ENCODE measurements at places on chromosomes 2 and 18.

- DNase-seq, result no peak
Measured at GRCh38 chr2:36812196-36812595, 115.7 kb downstream of the VIT start.

DNA sequence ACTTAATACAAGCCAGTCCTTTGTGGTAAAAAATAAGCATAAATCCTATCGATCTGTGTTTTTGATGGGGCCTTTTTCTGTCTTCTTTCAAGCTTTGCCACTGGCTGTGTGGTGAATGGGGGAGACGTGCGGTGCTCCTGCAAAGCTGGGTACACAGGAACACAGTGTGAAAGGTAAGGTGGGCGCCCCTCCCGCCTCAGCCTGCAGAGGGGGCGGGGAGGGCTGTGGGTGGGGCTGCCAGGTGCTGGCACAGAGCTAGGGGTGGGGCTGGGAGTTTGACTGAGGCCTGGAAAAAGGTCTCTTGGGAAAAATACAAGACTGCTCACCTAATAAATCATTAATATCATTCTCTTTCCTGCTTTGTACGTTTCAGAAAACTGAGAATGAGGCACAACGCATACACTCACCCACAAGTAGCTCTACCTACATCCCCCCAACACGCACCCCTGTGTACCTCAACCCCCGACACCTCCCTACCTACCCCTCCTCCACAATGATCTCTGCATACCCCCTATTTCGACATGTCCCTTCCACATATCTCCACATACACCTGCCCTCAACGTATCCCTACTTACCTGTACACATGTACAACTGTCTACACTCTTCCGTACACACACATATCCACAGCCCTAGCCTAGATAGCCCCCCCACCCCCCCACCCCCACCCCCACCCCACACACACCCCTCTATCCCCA, 129.7 kb upstream of the TTC39C start:
- DNase-seq, result no peak

DNA sequence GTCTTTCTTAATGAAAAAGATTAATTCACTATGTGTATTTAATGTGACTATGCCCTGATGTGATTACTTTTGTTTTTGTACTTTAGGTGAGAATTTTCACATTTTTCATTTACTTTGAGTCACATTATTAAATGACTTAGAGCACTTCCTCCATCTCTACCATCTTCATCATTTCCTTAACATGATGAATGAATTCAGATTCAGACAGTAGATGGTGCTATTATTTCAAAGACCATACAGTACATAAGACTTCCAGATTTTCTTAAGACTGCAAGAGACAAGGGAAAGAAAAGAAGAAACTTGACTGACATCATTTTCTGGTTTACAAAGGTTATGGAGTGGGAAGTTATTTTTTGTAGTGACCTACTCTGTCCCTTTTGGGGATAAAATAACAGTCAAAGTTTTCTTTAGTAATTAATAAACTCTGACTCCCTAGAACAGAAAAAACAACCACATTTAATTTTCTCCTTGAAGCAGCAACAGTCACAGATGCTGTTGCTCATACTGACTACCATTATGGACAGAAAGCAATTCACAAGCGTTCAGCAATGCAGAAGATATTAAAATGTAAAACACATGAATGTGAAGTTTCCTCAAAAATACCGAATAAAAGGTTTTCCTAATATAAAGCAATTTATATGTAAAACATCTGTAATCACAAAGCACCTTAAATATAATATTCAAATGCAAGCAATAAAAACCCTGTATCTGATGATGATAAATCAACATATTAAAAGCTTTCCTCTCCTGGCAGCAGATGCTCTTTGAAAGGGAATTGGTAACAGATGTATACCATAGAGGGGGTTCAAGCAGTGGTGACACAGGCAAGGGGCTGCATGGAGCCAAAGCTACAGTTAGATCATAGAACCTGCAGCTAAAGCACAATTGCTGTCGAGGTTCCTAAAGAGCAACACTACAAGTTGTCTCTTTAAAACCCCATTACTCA, 1010.9 kb upstream of the NXPH2 start:
- no peak for DNase-seq

- DNase-seq, result no peak
Measured at GRCh38 chr2:84052913-84053312, 406.2 kb downstream of the SUCLG1 start.

DNA sequence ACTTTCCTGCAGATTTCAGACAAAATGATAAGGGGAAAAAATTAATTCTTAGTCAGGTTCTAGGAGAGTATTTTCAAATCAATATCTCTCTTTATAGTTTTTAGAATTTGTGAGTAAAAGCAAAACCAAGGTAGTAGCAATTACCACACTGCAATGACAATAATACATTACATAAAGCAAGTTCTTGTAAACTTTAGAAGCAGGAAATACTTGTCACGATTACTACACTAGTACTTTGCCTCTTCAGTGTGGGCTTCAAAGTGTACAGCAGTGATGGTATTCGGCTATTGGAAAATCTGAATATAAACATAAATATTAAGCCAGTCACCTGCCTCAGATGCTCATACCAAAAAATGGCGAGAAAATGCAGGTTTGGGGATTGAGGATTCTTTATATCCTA, 81.0 kb downstream of the ALPK2 start:
- DNase-seq, result no peak

DNA sequence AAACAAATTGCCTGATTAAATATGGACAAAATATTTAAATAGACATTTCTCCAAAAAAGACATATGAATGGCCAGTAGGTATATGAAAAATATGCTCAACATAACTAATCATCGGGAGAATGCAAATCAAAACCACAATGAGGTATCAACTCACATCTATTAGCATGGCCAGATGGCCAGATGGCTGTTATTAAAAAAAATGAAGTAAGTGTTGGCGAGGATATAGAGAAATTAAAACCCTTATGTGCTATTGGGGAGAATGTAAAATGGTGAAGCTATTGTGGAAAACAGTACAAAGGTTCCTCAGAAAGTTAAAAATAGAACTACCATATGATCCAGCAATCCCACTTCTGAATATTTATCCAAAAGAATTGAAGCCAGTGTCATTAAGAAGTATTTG, 272.3 kb upstream of the ZNF804A start:
- no peak for DNase-seq

DNA sequence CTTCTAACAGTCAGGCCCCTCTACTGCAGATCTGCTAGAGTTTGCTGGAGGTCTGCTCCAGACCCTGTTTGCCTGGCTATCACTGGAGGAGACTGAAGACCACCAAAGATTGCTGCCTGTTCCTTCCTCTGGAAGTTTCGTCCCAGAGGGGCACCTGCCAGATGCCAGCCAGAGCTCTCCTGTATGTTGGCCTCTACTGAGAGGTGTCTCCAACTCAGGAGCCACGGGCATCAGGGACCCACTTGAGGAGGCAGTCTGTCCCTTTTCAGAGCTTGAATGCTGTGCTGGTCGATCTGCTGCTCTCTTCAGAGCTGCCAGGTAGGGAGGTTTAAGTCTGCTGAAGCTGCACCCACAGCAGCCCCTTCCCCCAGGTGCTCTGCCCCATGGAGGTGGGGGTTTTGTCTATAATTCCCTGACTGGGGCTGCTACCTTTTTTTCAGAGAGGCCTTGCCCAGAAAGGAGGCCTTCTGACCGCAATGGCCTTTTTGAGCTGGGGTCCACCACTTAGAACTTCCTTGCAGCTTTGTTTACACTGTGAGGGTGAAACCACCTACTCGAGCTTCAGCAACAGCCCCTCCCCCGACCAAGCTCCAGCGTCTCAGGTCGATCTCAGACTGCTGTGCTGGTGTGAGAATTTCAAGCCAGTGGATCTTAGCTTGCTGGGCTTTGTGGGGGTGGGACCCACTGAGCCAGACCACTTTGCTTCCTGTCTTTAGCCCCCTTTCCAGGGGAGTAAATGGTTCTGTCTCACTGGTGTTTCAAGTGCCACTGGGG, 566.0 kb downstream of the NR4A2 start:
- DNase-seq, result no peak

DNA sequence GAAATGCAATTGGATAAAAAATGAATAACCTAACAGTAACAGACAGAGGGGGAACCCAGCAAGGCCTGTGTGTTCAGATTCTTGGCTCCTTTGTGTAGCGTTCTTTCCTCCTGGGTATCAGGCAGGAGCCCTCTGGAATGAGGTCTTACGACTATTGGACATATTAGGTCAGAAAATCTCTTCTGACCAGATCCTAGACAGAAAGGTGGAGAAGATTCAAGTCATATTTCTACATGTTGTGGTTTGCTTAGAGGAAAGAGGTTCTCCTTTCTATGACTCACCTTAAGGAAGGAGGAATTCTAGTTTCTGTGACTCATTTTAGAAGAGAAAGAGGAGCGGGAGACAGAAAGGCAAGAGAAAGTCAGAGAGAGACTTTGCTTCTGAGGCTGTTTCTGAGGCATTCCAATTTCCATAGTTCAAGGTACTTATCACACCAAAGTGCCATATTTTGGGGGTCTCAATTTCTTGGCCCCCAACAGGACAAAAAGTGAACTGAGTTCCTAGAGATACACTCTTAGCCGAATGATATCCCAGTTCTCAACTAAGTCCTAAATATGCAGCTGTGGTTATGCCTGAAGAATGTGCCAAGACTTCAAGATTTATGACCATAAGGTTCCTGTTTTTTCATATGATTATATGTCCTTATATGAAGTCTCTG, 618.6 kb downstream of the ZEB2 start:
- DNase-seq, result no peak

- no peak for DNase-seq
Measured at GRCh38 chr2:64325852-64326577, 127.9 kb upstream of the LGALSL start.

- DNase-seq, result no peak
Measured at GRCh38 chr2:179965291-179966258, 41.5 kb downstream of the CWC22 start.

- DNase-seq, result no peak
Measured at GRCh38 chr2:19742872-19743271, 158.9 kb downstream of the TTC32 start.

DNA sequence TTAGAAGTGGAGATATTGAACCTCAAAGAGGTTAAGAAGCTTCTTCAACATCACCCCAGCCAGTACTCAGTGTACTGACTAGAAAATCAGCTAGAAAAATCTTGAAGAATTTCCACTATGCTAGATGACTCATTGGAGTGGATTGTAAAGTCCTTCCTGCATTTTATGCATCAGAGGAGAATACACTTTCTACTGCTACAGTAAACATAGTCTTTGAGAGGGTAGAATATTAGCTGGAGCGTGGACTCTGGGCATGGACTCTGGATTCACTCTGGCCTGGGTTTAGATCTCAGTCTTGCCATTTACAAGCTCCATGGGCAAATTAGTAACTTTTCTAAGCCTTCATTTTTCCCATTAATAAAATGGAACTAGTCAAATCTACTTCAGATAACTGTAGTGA, 215.9 kb downstream of the IRS1 start:
- DNase-seq, result no peak

- no peak for DNase-seq
Measured at GRCh38 chr2:46800218-46800617, 115.4 kb downstream of the MCFD2 start.

- no peak for DNase-seq
Measured at GRCh38 chr2:134250840-134251461, 2.9 kb upstream of the MGAT5 start.

- DNase-seq, result no peak
Measured at GRCh38 chr2:88078643-88079172, 11.1 kb downstream of the SMYD1 start.

- DNase-seq, result peak; percentile 86
Measured at GRCh38 chr2:102848366-102848839, 86.6 kb downstream of the TMEM182 start.

DNA sequence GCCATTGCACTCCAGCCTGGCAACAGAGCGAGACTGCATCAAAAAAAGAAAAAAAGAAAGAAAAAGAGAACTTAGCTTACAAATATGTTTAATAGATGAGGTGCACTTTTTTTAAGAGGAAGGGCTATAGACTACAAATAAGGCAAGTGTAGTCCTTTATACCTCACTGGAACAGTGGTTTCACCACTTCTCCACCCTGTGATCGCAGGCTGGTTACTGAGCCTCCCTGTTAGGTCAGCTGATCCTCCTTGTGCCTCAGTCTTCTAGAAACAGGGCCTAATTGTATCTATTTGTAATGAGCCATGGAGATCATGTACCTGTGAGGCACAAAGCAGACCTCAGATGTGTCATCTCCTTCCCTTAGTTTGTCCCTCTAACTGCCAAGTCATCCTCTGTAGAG, 4.5 kb downstream of the CXCR2 start:
- DNase-seq, result no peak

DNA sequence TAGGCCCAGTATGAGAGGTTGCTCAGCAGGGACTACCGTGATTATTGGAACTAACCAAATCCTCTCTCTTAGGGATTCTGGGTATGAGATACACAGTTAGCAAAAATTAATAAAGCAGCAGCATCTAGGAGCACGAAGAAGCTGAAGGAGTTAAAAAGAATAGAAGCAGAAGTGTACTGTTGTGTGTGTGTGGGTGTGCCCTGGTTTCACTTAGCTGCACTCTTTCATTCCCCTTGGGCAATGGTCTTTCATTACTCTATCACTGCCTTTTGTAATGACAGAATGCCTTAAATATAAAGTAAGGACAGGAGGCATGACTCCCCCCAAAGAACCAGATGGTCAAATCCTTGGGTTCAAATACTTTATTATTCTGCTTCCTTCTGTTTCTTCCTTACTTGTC, 115.9 kb upstream of the CD302 start:
- DNase-seq, result no peak

DNA sequence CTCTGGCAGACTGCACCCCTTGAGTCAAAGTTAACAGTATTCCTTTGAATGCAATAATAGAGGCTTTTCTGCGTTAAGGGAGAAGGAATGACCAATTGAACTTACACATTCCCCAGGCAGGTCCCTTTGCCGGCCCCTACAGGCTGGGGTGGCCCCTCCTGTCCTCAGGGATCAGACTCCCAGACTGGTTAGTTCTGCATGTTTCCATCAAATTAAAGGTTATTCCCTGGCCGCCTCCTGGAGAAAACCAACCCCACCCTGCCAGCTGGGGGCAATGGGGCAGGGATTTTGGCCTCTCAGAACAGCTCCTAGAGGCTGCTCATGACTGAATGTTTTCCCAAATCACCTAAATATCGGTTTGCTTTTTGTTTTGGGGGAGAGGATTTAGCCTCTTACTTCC, 199.6 kb downstream of the MGAT5 start:
- DNase-seq, result peak; percentile 1

DNA sequence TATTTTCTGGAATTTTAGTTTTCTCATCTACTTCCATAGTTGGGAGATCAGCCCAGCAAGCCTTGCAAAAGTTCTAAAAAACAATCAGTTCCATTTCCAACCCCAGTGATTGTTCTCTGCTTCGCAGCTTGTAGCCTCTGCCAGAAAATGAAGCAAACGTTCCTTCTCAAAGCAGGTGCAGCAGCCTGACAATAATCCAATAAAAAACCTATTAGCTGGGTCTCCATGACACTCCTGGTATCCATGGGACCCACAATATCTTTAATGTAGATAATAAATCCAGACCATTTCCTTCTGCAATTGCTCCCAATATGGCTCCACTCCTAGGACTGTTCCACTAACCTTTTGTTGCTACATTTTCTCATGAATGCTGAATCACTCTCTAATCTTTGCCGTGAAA, 140.8 kb upstream of the SETBP1 start:
- DNase-seq, result no peak

DNA sequence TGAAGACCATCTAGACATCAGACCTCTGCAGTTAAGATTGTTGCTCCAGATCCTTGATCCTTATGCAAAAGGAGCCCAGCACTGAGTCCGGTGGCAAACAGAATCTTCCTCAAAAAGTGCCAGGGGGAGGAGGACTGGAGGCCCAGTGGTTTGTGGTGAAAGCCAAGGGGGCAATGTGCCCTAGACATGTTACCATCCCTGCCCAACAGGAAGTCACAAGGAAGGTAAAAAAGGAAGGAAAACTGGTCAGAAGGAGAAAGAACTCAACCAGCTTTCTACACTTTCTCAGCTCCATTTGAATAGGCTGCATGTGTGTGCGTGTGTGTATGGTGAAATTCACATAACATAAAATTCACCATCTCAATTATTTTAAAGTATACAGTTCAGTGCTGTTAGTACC, 25.0 kb upstream of the KDM3A start:
- DNase-seq, result no peak

Data from dorsolateral prefrontal cortex (tissue), 122 donors.